ENCODE measurements at places on chromosomes 2 and 18. TPM values are rescaled to one million over a fixed set of nuclear protein-coding genes. Genes with fewer than 3 reads are reported as not detected.

DNA sequence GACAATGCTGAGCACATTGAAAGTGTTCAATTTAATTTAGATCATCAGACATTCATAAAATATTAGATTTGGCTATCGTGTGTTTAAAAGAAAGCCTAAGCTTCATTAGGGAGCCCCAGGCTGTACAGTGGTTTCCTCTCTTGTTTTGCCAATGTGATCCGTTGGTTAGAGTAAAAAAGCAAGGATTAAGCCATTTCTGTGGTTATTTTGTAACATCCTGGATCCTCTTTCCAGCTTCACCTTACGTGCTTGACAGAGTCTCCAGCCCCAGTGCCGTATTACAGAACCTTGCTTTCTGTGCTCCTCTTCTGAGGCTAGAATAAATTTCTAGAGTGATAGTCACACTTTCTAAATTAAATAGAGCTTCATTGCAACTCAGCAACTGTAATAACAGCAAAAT lies 289.3 kb upstream of the LINC00305 start:
- no peaks in the 10 kb centered on the region for H3K36me3 ChIP-seq
- no peaks in the 10 kb centered on the region for H3K27me3 ChIP-seq
- no peak overlapping the region for H3K4me3 ChIP-seq
- no peak overlapping the region for H3K27ac ChIP-seq
- DNase-seq, result no peak
- H3K4me1 ChIP-seq, result no peaks in the 10 kb centered on the region

DNA sequence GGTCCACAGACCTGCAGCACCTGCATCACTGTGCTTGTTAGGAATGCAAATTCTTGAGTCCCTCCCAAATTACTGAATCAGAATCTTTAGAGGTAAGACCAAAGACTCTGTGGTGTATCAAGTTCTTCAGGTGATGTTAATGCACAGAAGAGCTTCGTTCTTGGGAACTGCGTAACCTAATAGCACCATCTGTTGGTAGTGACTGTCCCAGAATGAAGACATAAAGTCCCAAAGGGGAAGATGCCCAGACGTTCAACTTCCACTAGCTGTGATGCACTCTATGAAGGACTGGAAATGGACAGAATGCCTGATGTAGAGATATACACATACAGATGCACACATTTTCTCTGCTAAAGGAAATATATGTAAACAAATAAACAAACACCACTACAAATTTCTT lies 576.0 kb downstream of the LRP1B start:
- no peak for DNase-seq
- H3K4me3 ChIP-seq, result no peak overlapping the region
- no peaks in the 10 kb centered on the region for H3K4me1 ChIP-seq
- H3K36me3 ChIP-seq, result no peaks in the 10 kb centered on the region
- no peak overlapping the region for H3K27ac ChIP-seq
- H3K27me3 ChIP-seq, result no peaks in the 10 kb centered on the region

GRCh38 chr2:29865512-29865911 lies 55.9 kb downstream of the ALK start:
- no peak overlapping the region for H3K27ac ChIP-seq
- no peaks in the 10 kb centered on the region for H3K4me1 ChIP-seq
- H3K36me3 ChIP-seq, result no peaks in the 10 kb centered on the region
- H3K4me3 ChIP-seq, result no peak overlapping the region
- H3K27me3 ChIP-seq, result no peaks in the 10 kb centered on the region
- no peak for DNase-seq

DNA sequence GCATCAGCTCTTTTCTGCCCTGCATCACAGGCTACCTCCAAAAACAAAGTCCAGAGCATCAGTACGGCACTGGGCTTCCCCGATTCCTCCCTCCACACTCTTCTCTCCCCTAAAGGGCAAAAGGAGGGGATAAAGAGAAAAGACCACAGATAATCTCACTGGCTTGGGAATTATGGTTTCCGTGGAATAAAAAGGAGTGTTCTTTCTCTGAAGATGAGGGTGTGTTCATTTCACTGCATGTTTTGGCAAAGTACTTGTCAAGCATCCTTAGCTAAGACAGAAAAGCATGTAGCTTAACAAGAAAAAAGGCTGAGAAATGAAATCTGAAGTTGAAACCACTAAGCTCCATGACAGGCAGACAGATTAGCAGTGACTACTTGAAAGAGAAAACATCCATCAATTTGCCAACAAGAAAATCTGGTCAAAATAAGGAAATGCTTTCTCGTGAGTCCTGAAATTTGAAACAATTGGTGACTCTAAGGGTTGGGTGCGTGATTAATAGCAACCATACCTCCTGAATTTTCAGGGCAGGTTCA lies 20.6 kb upstream of the DSG3 start:
- no peaks in the 10 kb centered on the region for H3K4me1 ChIP-seq
- no peak overlapping the region for H3K27ac ChIP-seq
- no peaks in the 10 kb centered on the region for H3K27me3 ChIP-seq
- no peak overlapping the region for H3K4me3 ChIP-seq
- no peaks in the 10 kb centered on the region for H3K36me3 ChIP-seq

DNA sequence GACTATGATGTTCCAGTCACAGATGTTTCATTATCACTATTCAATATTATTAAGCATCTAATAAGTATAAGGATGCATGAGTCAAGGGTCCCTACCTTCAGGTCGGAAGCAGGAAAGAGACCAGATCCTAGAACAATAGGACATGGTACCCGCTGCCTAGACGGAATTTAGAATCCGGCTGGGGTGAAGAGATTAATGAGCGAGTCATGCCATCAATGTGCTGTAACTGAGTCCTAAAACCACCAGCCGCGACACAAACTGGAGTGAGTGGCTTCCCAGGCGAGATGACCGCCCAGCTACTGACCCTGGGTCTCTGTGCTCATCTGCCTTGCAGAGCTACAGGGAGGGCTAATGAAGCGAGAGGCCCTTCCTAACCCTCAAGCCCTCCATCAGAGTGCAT lies 73.6 kb downstream of the DNMT3A start:
- no peaks in the 10 kb centered on the region for H3K27me3 ChIP-seq
- no peak overlapping the region for H3K4me3 ChIP-seq
- peaks cover 14% of the 10 kb centered on the region for H3K4me1 ChIP-seq
- no peak overlapping the region for H3K27ac ChIP-seq

DNA sequence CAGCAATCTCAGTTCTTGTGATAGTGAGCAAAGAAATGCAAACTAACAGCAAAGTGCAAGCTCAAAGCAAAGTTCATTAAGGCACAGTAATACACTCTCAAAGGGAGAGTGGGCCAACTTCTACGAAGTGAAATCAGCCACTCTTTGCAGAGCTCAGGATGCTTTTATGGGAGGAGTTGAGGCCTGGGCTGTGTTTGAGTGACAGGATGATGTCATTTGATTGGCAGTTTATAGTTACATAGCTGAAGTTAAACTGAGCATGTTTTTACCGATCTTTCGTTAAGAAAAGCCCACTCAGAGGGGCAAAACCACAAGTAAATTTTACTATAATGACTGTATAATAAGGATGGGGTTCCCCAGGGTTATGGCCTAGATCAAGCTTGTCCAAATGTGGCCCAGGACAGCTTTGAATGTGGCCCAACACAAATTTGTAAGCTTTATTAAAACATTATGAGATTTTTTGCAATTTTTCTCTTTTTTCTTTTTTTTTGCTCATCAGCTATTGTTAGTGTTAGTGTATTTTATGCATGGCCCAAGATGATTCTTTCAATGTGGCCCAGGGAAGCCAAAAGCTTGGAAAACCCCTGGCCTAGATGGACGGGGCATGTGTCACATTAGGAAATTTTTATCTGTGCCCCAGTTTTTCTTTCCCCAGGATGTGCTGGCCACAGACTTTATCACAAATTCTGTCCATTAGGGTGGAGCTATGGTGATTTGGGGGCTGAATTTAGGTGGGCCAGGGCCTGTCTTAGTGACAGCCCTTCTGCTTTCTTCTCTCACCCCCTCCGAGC lies 8.3 kb upstream of the DNAH7 start:
- DNase-seq, result no peak
- H3K4me3 ChIP-seq, result no peak overlapping the region
- peaks cover 3% of the 10 kb centered on the region for H3K27me3 ChIP-seq
- peaks cover 4% of the 10 kb centered on the region for H3K4me1 ChIP-seq
- no peaks in the 10 kb centered on the region for H3K36me3 ChIP-seq

Gene SP3
- polyA plus RNA-seq, result 45.9 TPM

Measured in spinal cord (tissue), 10 donors.